Fibroblast of skin of right quadriceps (primary cell): ENCODE measurements at places on chromosomes 5 and 9.

- DNase-seq, result peak; percentile 52
Measured at GRCh38 chr9:114745108-114745848, 60.6 kb downstream of the TNFSF15 start.

GRCh38 chr5:67341478-67341877 lies 144.9 kb upstream of the CD180 start:
- DNase-seq, result no peak

- DNase-seq, result no peak
Measured at GRCh38 chr5:54679686-54680085, 162.1 kb downstream of the SNX18 start.

DNA sequence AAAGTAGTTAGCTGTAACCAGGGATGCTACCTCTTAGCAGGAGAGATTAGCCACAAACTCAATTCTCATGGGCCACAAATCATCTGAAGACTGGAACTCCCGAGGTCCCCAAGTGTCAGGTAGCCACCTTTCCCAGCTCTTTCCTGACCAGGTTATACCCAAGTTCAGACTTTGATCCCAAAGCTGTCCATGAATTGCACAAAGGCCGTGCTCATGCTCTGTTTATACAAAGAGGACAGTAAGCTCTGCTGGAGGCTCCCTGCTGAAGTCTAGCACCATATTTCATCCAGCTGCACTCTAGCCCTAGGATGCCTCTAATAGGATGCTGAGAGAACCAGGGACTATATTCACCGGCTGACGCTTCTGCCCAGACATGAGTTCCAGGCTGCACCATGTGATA lies 271.0 kb upstream of the ADAMTSL1 start:
- no peak for DNase-seq

DNA sequence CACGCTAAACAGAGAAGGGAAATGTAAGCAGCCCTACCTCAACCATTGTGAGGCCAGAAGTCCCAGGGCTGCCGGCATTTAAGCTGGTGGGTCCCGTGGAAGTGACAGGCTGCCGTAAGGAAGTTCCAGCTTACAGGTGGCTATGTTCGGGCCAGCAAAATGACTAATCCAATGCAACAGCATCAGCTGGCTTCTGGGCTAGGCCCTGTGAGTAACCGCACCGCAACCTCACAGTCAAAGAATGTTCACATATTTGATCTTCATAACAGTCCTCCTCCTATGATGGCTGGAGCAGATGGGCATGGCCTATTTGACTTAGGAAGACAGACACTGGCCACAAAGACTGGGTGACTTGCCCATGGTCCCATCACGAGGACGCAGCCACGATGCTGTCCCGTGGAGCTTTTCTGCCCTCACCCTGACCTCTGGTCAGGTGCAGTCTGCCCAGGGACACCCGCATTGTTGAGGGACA lies 88.2 kb downstream of the LIFR start:
- DNase-seq, result peak; percentile 85

- no peak for DNase-seq
Measured at GRCh38 chr9:98108531-98109031, 10.4 kb downstream of the TRIM14 start.

DNA sequence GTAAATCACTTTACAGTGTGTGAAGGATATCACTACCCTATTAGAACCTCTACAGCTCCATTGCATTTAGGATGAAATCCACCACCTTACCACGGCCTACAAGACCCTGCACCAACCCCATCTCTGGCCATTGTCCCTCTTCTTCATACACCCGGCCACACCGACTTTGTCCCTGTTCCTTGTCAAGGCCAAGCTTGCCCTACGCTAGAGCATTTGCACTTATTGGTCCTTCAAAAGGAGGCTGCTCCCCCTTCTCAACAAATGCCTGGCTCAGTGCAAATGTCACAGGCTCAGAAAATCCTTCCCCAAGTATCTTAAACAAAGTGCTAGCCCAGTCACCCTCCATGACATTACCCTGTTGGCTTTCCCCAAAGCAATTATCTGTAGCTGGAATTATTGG lies 4.1 kb upstream of the HRH2 start:
- DNase-seq, result no peak

DNA sequence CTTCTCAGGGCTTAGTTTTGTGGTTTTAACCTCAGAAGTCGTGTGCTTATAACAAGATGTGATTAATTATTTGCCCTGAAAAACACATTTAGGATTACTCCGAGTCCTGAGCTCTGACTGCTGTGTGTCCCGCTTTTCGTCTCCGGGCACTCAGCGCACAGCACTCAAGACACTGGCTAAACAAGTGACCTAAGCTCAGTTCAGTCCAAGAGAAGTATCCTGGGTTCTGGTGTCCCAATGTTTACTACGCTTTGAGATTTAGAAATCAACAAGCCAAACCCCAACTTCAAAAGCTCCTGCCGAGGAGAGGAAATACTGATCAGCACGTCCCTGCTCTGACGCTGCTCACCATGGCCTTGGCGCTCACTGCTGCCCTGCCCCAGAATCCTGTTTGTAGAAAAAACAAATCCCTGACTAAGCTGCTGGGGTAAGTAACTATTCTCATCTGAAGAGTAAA lies 53.2 kb downstream of the IPPK start:
- peak; percentile 15 for DNase-seq

- no peak for DNase-seq
Measured at GRCh38 chr5:16826379-16827125, 109.5 kb downstream of the MYO10 start.

DNA sequence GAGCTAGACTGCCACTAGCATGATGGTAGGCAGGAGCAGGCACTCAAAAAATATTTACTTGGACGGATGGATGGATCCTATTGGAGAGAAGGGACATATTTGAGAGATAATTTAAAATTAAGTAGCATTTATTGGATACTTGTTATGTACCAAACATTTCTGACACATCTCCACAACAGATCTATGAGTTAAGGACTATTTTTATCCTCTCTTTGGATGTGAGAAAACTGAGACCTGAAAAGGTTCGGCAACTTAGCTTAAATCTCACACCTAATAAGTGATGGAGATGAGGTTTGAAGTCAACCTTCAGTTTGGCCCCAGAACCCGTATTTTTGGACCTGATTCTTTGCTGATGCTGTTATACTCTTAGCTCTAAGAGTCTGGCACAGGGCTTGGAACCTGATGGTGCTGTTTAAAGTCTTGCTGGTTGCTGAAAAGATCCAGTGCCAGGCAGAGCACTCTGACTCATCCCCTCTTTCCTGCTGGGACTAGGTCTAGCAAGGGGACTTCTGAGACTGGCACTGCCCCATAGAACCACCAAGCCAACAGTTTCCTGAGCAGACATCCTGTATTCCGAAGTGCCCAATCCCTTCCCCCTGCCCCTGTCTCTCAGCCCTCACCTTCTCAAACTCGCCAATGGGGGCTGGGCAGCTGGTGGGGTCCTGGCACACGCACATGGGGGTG lies 15.6 kb downstream of the SPARC start:
- no peak for DNase-seq

DNA sequence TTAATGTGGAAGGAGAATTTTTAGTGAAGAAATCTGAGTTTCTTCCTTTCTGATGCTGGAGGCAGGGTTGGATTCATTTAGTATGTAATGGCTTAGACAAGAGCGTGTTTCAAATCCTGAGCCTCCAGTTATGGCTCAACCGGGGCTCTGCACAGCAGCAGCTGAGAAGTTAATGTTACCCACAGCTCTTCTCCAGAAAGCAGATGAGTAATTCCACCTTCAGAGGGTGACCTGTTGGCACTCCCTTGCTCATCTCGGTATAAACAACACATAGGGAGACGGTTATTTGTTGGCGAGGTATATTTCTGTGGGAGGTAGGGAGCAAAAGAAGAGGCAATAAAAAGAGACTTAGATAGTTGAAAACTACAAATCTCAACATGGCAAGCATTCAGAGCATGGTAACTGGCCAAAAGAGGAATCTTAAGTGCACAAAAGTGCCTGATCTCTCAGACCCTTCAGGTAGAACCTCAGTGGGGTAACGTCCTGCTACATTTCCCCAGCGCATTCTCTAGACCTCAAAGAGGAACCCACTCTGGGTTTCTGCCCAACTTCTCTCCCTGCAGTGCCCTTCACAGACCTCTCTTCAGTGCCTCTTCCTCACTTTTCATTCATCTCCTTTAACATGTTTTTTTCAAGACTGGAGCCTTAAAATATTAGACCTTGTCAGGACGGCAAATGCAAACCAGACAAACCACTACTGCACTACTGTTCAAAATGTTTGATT lies 417.5 kb upstream of the ADAMTSL1 start:
- no peak for DNase-seq

GRCh38 chr5:59390989-59391388 lies 502.5 kb downstream of the PDE4D start:
- no peak for DNase-seq

DNA sequence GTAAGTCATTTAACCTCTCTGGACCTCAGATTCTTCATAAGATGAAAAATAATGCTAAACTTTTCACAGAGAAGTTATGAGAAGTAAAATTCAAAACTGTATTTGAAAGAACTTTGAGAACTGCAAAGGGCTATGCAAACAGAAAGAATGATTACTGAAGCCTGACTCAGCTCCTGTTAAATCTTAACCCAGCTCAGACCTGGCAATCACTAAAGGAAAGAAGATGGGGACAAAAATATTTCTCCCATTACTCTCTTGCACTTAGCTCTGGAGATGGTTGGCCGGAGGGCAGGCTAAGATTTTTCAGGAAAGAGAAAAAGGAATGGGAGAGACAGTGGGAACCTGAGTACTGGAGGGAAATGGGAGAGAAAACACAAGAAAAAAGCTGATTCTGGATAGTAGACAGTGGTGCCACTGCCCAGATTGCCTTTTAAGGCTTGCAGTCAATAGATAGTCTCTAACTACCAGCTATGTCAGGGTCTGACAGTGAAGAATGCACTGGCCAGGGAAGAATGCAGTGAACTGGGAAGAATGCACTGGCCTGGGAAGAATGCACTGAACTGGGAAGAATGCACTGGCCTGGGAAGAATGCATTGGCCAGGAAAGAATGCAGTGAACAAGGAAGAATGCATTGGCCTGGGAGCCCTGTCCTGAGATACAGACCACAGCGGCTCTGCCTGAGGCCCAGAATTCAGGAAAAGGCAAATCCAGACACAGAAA lies 25.2 kb upstream of the CEMIP2 start:
- peak; percentile 79 for DNase-seq

DNA sequence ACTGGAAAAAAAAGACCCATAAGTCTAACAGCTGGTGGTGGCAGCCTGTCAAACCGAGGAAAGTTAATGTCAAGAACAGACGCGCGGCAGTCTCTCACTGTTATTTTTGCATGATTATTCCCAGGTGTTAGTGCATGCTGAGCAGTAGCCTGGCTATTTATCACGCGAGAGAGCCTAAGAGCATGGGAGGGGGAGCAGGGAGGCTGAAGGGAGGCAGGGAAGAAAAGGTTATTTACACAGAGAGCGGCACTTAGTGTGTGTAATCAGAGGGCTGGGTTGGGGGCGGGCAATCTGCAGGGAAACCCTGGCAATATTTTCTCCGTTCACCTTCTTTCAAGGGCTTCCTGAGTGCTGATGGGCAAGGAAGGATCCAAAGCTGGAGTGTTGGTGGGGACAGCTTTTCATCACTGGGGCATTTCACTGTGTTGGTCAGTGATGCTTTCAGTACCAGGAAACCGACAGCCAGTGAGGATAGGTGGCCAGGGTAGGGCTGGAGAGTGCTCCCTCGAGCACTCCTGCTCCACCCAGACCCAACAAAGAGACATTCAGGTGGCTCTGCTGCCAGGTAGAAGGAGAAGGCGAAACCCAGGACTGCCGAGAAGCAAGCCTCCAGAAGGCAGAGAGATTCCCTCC lies 39.6 kb downstream of the ZNF608 start:
- peak; percentile 78 for DNase-seq
